Right cardiac atrium (tissue), 5 donors: ENCODE measurements at places on chromosomes 1 and 21.

GRCh38 chr1:41882068-41882477 is 36.6 kb downstream of the HIVEP3 start:
- no peak for DNase-seq

GRCh38 chr1:178168536-178168935 is 74.6 kb downstream of the RASAL2 start:
- no peak for DNase-seq

DNA sequence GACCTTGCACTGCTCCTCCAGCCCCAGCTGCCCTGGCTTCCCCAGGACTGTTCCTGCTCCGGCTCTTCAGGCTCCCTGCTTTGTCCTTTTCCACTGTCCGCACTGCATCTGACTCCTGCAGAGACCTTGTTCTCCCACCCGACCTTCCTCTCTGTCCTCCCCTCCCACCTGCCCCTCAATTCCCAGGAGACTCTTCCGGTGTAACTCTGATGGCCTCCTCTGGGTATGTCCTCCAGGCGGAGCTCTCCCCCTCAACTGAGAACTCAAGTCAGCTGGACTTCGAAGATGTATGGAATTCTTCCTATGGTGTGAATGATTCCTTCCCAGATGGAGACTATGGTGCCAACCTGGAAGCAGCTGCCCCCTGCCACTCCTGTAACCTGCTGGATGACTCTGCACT is 550 bp downstream of the ACKR1 start:
- no peak for DNase-seq

DNA sequence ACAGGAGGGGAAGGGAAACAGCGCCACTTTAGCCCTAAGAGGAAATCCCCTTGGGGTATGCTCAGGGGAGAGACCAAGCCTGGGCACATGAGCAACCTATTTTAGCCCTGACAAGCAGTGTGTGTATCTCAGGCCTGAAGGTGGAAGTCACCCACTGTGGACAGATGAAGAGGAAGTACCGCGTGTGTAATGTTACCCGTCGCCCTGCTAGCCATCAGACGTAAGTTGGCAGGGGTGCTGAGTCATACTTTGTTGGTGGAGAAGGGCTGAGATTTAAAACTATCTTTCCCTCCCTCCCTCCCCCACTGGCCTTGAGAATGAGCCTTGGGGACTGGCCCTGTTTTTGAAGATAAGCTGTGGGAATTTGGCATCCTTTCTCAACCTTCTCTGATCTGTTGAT is 11.2 kb downstream of the AGO1 start:
- DNase-seq: no peak

GRCh38 chr1:6358757-6359201 is 34.8 kb downstream of the ACOT7 start:
- peak; percentile 79 for DNase-seq

- DNase-seq: no peak
Measured at GRCh38 chr1:233788687-233789086, 115.8 kb upstream of the SLC35F3 start.

GRCh38 chr1:166590161-166590560 is 249.1 kb upstream of the POGK start:
- DNase-seq: no peak

GRCh38 chr1:222521299-222522104 is 26.4 kb downstream of the HHIPL2 start:
- peak; percentile 58 for DNase-seq

DNA sequence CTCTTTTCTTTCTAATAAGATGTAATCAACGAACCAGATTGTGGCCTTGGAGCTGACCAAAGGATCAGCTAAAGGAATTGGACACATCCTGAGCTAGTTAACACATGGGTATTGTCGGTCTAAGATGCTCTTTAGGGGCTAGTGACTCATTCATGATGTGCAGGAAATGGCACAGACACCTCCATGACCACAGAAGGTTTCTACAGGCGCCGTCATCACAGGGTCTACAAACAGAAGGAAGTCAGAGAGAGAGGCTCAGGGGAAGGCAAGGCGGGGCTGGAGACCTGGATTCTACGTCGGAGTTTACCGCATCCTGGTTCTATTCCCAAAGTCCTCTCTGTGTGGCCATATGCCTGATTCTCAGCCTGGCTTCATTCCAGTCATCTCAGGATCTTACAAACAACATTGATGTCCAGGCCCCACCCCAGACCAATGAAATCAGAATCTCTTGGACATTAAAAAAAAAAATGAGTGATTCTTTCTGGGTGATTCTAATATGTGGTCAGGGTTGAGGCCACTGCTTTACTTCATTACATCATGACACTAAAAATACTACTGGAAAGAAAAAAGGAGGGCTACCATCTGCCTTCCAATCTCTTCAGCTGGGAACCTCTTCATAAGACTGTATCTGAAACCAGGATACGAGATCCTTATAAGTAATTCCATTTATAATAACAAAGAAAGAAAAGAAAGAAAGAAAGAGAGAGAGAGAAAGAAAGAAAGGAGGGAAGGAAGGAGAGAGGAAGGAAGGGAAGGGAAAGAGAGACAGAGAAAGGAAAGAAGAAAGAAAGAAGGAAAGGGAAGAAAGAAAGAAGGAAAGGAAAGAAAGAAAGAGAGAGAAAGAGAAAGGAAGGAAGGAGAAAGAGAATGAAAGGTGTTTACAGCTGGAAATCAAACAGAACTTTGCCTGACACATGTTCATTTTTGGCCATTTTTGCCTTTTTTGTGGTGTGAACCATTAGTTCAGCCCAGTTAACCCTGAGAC is 11.6 kb upstream of the KCNJ15 start:
- no peak for DNase-seq

DNA sequence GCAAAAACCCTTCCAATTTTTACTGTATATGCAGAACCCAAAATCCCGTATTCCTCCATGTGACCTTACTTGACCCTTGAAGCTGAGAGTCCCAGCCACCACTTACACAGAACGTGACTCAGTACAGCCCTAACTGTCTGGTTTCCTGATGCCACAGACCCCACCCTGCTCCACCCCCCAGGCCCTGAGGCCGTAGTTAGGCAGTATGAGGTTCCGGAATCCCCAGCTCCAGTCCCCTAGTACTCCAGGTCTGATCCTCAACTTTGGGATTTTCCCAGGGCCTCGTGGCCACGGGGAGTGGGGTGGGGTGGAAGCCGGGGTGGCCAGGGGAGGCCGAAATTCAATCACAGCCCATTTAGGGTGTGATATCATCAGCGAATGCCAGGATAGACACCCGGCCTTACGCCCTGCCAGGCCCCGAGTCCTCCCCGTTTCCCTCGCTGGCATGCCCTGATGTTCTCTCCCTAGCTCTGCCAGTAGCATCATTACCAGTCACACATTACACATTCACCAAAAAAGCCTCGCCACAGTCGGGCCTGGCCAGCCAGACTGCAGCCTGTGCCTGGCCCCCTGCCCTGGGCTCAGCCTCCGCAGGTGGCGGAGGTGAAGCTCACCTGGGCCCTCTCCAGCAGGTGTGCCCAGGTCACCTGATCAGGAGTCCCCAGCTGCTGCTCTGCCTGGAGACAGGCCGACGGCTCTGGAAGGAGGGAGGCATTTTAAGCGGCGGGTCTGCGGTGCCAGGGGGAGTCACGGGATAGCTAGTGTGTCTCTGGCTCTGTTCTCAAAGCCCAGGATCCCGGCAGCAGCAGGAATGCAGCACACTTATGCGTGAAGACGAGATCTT is 70.8 kb downstream of the SCCPDH start:
- no peak for DNase-seq

DNA sequence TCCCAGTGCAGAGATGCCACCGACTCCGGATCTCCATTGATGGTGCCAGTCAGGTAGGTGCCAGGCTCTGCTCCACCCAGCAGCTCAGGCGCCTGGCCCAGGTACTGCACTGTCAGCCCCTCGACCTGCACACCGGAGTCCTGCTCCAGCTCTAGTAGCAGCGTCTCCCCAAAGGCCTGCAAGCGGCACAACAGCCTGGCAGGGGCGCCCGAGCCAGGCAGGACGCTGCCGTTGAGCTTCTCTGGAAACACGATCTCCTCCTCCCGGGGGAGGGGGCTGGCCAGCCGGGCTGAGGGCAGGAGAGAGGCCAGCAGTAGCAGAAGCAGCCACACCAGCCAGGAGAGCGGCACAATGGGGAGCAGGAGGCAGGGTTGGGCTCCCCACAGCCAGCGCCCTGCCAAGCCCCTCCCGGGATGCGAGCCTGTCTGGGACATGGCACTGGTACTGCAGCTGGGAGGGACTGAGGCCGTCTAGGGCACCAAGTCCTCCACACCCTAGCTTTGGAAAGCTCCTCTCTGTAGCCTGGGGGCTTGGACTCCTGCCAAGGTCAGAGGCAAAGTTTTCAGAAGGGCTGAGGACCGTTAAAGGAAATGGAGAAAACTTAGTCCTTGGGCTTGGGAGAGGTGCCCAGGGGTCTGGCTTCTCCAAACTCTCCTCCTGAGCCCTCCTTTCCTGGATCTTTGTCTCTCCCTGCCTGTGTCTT is 509 bp downstream of the ADAMTS4 start:
- peak; percentile 70 for DNase-seq

DNA sequence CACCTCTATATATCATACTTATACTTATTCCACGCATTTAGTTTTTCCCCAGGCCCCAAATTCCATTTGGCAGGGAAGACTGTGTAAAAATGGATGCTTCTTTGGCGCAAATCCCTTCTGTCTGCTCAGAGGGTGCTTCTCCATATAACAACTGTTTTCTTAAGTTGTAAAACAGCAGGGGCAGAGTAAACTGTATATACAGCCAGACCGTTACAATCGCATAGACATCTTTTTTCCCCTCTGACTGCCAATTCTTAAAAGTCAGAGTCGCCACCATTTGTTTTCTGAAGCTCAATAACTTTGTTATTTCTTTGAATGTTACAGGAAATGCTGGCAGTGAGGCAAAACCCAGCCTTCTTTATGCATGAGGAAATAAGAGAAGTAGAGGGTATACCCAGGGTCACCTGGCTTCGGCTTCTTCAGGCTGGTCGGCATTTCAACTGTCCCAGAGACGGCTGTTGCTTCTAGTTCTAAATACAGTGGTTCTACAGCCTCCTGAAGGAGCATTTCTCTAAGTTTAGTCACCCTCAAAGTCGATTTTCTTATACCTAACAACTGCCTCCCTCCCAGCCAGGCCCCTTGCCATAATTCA is 188.4 kb downstream of the CLIC6 start:
- no peak for DNase-seq

DNA sequence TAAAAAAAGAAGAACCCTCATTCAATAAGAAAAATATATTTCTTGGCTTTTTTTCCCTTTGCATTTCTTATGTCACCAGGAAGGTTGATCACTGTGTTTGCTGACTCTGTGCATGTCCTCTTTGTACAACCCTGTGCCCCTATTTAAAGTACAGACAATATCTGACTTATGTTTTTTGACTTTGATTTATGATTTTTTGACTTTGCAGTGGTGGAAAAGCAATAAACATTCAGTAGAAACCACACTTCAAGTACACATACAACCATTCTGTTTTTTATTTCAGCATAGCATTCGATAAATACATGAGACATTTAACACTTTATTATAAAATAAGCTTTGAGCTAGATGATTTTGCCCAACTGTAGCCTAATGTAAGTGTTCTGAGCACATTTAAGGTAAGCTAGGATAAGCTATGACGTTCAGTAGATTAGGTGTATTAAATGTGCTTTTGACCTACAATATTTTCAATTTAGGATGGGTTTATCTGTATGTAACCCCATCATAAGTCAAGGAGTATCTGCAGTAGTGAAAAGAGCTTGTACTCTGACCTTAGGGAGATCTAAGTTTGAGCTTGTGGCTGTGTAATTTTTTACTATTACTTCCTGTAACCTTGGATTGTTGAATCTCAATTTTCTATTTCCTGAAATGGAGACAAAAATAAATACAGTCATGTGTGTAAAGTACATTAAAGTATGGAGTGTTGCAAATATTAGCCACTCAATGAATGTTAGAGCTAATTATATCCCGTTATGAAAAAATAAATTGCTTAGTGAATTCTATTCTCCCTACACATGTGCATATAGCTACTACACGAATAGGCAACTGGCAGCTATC is 1.2 kb downstream of the RNASEL start:
- no peak for DNase-seq

DNA sequence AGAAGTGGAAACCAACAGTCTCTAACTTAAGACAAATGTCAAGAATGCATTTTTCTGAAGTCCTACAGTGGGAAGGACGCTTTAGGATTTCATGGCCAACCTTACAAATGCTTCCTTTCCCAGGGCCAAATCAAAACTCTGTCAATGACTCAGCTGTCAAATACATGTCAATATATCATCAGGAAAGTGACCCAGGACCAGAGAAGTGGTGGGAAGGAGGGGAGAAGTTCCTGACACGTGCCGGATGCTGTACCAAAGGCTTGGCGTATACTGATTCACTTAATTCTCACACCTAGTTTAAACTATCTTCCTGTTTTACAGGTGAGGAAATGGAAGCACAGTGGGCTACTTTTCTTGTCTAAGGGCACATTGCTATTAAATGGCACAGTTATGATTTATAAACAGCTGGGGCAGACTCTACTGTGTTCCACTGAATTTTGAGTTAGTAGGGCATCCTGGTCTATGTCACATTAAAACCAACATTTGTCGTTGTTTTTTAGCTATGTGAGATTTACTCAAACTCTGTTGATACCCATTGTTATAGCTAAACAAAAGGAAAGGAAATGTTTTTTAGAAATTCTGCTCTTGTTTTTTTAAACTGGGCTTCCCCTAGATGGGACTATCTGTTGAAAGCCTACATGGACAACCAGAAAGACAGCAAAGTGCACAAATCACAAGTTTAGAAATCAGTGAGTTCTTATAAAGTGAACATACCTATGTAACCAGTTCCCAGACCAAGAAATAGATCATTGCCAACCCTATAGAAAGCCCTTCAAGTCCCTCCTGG is 208.2 kb upstream of the SGIP1 start:
- no peak for DNase-seq

DNA sequence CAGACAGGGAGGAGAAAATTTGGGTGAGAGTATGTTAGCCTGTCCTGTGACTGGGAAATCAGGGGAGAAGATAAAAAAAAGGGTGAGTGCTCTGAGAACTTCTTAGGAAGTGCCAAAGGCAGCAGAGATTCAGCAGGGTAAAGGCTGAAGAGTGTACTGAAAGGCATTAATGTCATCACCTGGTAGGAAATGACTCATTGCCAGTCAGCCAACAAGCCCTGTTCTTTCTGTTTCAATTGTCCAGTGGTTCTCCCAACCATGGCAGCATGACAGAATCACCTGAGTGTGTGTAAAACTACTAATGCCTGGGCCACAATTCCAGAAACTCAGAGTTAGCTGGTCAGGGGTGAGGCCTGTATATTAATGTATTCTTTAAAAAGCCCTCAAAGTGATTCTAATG is 83.5 kb downstream of the INTS7 start:
- no peak for DNase-seq

- DNase-seq: no peak
Measured at GRCh38 chr21:34517039-34517438, 5.0 kb upstream of the KCNE1 start.

DNA sequence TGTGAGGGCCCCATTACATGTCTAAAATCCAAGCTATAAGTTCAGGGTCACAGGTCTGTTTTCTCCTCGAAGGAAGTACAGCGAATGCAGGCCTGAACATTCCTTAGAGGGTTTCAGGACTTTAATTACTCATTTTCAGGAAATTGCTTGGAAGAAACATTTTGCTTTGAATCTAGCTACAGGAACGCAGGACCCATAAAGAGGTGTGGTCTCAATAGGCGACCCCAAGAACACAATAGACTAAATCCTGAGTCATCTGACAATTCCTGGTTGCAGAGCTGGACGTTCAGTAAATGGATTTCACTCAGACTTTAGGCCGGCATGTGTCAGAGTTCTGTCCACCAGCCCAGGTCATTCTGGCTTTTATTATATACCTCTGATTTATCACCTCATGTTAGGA is 1.0 kb upstream of the ERG start:
- no peak for DNase-seq
